ENCODE measurements at places on chromosomes 2 and 18.

DNA sequence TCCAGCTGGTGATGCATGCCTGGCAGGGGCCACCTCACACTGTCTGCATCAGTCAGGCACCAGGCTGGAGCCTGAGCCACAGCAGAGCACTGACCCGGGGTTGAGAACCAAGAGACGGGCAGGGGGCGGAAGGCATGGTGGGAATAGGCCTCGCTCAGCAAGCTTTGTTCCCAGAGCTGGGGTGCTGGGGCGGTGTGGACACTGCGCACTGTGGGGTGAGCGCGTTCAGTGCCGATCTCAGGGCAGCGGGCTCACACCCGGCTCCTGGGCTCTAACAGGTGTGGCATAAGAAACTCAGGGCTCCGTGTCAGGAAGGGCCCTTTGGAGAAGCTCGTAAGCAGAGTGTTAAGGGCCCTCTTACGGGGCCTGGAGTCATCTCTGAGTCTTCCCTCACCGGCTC, 15.7 kb downstream of the SH3RF3 start:
- no peak for DNase-seq

DNA sequence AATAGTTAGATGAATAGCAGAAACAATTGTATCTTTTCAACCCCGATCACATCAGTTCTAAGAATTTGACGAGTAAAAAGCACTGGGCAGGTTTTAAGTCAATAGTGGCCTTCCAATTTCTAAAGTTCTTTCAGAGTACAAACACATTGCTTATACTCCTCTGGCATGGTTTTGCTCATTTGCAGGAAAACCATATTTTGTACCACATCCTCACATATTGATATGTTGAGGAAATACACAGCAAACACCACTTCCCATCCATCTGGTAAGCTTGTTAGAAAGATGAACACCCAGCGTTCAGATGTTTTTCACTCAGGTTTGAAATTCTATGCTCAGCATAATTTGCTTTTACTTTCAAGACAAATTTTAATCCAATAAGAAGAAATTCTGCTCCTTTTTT, 344.6 kb upstream of the ACVR2A start:
- DNase-seq: no peak

DNA sequence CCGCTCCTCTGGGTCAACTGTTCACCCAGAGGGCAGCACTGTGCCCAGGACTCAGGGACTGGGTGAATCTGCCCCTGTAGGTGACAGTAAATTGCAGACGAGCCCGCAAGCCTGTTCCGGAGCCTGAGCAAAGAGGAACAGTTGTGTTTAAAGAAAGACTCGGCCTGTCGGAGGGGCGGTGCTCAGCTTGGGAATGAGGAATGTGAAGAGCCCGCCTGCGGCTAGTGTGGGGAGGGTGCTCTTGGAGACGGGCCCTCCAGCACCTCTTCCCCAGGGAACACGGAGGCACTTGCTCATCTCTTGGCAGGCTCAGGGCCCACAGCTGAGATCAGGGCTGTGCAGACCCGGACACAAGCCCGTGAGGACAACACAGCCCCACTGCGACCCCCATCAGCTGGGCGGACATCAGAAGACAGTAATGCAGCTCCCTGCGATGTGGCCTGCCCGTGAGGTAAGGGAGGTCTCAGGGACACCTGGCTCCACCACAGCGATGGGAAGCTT, 299.0 kb downstream of the NDUFA10 start:
- DNase-seq: no peak

GRCh38 chr2:133817680-133818566, 249.7 kb upstream of the NCKAP5 start:
- DNase-seq: no peak

DNA sequence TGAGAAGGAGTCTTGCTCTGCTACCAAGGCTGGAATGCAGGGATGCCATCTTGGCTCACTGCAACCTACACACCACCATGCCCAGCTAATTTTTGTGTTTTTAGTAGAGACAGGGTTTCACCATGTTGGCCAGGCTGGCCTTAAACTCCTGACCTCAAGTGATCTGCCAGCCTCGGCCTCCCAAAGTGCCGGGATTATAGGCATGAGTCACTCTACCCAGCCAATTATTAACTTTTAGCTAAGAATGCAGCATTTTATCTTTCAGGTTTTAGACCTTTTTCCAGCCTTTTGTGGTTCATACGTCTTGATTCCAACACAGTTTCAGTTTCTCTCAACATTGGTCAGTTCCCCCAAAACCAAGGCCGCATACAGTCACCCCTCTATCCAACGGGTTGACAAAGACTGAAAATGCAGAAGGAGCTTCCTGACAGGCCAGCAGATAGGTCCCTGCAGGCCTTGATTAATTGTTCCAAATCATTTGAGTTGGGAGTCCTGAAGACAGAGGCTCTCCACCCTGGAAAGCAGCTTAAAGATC, 262.2 kb upstream of the KLHL29 start:
- DNase-seq: no peak

DNA sequence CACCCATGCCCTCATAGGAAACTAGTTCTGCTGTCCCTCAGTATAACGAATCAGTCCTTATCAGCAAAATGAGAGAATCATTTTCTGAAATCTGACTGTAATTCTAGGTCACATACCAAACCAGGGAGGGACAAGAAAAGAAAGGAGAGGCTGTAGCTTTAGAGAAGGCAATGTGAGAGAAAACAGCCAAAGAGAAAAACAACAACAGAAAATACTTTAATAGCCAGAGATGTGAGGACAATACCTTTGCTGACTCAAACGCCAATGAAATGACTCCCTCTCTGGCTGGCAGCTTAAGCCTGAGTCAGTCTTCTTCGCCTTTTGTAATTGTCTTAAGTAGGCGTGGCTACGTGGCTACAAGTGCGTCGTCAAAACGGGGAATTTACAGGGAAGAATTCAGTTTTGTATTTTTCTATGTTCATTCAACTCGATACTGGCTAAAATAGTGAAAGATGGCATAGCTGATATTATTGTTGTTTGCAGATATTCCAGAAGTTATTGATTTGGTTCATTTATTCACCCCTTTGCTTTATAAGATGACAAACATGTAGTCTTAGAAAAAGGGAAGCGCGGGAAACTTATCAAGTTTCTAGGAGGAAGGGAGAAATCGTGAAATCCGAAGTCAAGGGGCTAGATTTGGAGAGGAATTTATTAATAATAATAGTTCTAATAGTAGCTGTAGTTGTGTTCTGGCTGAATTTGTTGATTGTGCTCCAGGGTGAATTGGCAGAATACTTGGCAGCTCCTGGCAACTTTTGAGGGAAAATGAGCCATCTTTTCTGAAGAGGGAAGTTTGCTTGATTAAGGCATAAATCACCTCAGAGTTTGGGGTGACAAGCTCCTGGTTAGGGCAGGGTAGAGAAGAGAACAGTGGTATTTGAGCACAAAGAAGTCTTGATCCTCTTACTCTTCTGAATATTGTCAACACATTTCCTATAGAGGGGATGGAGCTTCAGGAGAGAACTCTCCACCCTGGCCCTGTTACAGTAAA, at the start of gene IL1A:
Gene IL1A (minus strand): TSS at position 295 of the 991 bp plus-strand sequence. CDS start 723 bp downstream, outside the sequence.
- DNase-seq: no peak

DNA sequence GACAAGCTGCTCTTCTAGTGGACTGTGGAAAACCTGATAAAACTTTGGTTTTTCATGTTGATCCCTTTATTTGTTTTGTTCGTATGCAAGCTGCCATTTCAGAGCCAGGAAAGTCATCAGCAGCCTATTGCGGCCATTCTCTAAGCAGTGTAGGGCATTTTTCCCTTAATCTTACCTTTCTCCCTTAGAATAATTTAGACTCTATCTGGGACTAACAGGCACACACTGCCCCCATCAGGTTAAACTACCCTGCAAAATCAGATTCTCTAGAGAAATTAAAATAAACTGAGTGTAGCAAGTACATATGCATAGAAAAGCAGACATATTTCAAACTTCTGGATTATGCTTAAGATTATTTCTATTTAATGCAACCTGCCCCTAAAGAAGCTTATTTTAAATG, 347.5 kb downstream of the METTL4 start:
- DNase-seq: no peak

DNA sequence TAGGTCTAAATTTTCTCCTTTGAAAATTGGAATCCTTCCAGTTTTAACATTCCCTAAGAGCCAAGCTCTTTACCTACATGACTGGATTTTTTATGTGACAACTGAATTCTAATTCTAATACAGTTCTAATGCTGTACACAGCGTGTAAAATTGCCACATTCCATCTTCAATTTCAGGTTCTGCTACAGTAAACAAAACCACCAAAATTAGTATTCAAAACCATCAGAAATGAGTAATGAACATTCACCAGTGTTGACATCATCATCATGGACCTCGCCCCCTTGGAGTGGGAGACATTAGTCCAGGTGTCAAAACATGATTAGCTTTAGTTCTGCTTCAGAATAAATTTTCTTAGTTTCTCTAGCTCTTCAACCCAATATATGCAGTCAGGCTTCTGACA, 133.6 kb downstream of the MBD2 start:
- DNase-seq: no peak

- no peak for DNase-seq
These were observed 4.7 kb upstream of the TTN start for GRCh38 chr2:178811901-178812300.

DNA sequence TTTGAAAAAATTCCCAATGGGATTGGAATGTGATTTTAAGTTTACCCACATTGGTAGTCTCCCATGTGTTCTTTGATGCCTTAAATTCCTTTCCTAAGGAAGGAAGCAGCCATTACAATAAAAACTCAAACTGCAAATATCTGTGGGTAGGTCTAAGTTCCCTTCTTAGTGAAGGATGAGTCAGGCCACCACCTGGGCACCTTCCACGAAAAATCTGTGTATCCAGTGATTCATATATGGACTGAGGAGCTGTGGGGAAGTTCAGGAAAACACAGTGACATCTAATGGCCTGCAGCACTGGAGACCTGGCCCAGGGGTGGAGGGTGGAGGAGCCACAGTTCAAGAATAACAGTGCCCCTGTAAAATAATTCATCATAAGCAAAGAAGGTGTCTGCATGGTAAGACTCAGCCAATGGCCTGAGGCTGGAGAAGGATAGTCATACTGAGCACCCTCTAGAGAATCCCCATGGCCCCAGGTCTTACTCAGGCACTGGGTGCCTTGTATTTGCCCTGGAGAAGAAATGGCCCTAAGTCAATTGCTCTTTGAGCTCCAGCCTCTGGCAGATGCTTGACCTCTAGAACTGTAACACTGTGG, 248.6 kb downstream of the SP3 start:
- DNase-seq: no peak

DNA sequence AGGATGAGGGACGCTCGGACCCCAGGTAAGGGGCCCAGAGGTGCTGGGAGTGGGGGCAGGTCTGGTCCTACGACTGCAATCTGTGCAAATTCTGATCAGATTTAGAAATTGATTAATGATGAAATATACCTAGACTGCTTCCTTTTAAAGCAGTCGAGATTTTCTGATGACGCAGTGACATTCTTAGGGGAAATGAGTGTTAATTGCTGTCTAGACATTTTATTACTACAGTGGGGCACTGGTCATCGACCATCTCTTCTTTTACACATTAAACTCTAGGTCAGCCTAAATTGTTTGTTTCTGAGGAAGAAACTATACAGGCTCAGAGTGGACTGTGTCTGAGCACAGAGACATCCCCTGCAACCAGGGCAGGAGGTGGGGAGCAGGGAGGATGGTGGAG, 154.4 kb upstream of the SALL3 start:
- DNase-seq: no peak

- peak; percentile 68 for DNase-seq
These were observed at the start of gene ARHGAP25 for GRCh38 chr2:68734688-68735525. ARHGAP25 (plus strand) TSS chr2:68734811; CDS start chr2:68735200, 389 bp downstream.

DNA sequence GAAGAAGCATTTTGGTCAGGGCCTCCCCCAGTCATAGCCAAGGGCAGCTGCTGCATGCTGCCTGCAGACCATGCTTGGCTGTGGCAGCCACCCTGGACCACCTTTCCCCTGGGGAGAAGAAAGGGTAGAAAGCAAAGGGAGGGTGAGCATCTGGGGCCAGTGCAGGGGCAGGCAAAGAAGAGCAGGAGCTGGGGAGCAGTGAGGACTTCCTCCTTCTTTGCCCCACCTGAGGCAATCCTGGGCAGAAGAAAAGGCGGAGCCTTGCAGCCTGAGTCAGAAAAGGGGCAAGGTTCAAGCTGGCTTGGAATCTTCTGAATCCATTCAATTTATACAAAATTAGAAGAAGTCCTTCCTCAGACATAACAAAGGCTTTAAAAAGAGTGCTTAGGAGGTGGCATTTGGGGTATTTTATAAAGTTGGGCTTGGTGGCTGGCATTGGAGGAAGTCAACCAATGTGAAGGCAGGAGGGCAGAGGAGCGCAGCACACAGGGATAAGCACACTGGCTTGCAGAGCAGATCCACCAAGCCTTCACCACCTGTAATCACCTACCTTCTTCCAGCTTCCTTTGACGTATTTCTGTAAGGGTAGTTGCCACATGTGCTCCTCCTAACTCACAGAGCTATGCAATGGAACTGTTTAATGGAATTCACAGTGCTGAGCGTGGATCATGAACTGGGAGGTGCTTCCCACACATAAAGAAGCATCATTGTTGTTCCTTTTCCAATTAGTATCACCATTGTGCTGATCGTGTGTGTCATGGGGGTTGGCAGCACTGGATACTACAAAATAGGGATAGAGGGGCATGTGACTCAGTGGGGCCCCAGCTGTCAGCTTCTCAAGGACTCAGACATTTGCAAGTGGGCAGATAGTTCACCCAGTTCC, 154.4 kb upstream of the EPAS1 start:
- DNase-seq: no peak

- no peak for DNase-seq
These were observed 27.9 kb upstream of the RNU4ATAC start for GRCh38 chr2:121502781-121503180.

- DNase-seq: no peak
These were observed 194.2 kb downstream of the TWIST2 start for GRCh38 chr2:239042046-239042445.

GRCh38 chr2:182666674-182667314, 49.3 kb upstream of the DNAJC10 start:
- no peak for DNase-seq

GRCh38 chr18:23968638-23969604, 45.6 kb upstream of the TTC39C start:
- no peak for DNase-seq

- DNase-seq: no peak
These were observed 682.0 kb downstream of the IRS1 start for GRCh38 chr2:226117510-226118065.

DNA sequence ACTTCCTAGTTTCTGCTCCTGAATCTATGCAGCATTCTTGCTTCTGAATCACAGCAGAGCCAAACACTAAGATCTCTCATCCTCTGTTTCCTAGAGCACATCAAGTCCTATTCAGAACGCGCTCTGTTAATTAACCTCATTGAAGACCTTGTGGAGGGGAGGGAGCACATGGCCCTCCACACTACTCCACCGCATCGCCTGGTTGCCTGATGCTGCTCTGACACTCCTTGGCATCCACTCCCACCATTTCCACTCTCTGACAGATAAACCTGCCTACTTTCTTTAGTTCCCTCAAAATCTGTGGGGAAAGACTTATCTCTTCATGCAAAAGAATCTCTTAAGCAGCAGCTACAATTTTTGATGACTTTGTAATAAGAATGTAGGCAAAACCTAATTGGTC, 802.3 kb upstream of the GYPC start:
- DNase-seq: no peak

DNA sequence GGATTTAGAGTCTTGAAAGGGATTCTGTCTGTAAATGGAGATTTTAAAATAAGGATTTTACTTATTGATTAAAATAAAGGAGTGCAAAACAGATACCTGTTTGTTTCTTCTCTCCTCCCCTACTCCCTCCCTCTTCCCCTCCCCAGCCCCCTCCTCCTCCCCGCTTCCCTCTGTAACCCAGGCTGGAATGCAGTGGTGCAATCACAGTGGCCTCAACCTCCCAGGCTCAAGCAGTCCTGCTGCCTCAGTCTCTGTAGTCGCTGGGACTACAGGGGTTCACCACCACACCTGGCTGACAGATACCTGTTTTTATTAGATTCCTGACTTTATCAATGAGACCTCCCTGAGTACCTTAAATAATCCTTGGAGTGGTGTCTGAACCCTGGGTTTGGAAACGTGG, 57.1 kb downstream of the OXER1 start:
- DNase-seq: no peak

GRCh38 chr2:203534621-203535077, 452 bp downstream of the RAPH1 start:
- peak; percentile 56 for DNase-seq

Measured in activated naive CD4-positive, alpha-beta T cell treated with Interleukin-2 at 50 U/mL for 16 hours (primary cell).